ENCODE measurements at places on chromosomes 3 and 15.

GRCh38 chr3:72768481-72768880, 79.8 kb downstream of the SHQ1 start:
- DNase-seq = no peak

GRCh38 chr3:69273896-69274295, 112.0 kb downstream of the FRMD4B start:
- DNase-seq = no peak

DNA sequence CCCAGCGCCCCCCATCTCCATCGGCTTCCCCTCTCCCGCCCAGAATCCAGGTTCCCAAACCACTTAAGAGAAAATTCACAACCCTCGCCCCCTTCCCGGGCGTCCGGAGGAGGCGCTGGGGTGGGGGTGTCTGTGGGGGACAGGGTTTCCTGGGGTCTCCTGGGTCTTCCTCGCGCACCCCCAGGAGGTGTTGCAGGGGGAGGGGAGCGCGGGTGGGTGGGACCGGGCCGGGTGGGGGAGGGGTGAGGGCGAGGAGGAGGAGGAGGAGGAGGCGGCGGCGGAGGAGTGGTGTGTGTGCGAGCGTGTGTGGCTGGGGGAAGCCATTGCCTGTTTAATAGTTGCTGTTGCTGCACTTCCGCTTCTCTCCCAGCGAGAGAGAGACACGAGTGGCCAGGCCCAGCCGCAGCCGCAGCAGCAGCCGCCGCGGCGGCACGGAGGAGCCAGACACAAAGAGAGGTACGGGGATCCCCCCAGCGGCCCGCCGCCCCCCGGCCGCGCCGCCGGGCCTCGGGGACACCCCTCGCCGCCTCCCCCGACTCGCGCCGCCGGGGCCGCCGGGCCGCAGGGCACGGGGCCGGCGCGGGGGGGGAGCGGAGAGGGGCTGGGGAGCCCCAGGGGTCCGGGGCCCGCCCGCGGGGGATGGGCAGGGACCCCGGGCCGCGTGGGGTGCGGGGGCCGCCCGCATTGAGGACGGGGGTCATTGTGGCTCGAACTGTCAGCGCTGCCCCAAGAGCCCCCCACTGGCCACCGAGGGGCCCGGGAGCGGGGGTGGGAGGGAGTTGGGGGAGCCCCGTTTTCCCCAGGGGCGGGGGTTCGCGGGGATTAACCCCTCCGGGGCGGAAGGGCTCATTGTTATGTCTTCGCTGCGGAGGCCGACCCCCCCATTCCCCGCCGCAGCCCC, at the start of gene UBE2E1:
TSS of gene UBE2E1 (plus strand) at position 323 of the 901 bp plus-strand sequence. CDS start 1,315 bp downstream, outside the sequence.
- DNase-seq = peak; percentile 71

DNA sequence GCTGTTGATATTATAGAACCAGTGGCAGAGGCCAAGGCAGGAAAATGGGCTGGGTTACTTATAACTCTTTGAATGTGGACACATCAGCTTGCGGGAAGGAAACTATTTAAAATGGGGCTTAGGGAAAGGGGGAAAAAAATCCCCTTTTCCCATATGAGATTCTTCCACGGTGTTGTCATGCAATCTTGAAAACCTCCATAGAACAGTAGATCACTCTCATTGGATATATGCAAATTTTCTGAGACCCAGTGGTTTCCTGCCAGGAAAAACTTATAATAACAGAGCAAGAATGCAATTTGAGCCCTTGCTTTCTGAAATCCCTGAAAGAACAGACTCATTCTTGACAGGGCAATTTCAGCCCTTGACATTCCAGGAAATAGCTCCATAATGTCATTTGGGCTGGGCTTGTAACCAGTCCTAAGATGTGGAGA, 31.1 kb downstream of the TMEM212 start:
- DNase-seq = no peak

- DNase-seq = no peak
Observed at GRCh38 chr3:59440285-59441028, 390.6 kb upstream of the CFAP20DC start.

- DNase-seq = no peak
Observed at GRCh38 chr3:182327196-182327681, 466.1 kb upstream of the ATP11B start.

DNA sequence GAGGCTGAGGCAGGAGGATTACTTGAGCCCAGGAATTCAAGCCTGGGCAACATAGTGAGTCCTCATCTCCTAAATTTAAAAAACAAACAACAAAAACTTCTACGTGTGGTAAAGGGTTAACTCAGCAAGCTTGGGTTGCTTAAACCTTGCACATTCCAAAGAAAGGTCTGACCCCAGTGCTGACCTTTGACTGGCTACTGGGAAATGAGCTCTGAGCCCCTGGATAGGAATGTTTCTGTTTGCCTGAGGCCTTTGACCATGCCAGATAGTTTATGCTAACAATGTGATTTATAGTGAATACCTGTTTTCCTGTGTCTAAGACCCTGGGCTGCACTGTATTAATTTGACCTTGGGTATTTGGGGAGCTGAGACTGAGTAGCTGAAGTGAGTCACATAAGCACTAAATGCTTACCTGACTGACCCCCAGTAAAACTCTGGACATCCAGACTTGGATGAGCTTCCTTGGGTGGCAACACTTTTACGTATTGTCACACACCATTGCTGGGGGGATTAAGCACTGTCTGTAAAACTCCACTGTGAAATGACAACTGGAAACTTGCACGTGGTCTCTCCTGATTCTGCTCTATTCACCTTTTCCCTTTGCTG, 20.7 kb downstream of the TCAIM start:
- no peak for DNase-seq

DNA sequence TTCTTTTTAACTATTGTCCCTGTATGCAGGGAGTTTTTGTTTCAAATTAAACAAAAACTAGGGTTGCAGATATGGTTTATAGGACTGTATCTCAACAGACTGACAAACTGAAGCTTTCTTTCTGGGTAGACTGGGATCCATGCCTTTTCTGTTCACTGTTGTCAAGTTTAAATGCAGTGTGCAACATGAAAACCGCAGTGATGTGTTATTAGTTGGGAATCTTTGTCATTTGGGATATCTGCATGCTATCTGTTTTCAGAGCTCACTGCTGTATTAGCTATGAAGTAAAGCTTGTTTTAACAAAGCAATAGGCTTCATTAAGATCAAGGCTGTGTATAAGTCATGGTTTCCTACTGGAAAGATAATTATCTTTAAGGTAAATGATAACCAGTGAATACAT, 21.4 kb upstream of the MCF2L2 start:
- DNase-seq = no peak

DNA sequence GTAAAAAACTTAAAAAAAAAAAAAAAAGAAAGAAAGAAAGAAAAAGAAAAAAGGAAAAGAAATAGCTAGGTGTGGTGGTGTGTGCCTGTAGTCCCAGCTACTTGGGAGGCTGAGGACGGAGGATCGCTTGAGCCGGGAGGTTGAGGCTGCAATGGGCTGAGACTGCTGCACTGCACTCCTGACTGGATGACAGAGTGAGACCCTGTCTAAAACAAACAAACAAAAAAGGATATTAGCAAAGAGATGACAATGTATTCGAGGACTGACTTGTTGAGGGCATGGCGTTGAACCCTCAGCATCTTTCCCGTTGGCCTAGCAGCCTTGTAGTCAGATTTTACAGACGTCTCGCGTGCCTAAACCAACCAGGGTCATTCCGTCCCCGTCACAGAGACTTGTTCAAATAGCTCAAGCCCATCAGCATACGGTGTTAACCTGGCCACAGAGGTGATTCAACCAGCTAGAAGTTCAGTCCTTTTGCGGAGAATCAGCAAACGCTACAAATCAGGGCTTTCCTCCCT, 528 bp upstream of the NIT2 start:
- no peak for DNase-seq

DNA sequence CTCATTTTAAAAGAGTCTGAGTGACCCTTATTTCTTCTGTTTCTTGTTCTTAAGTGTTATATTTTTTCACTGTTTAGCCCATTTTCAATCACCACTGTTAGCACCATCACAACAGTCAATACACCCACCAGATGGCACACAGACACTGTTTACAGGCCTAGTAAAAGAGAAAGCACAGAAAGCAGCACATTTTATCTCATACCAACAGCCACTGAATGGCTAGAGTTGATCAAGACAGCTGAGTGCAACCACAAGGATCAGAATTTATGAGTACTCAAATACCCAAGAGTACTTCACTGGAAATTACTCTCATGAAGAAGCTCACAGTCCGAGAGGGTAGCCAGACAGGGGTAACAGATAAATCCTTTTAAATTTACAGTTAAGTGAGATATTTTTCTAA, 127.0 kb downstream of the TFDP2 start:
- no peak for DNase-seq

DNA sequence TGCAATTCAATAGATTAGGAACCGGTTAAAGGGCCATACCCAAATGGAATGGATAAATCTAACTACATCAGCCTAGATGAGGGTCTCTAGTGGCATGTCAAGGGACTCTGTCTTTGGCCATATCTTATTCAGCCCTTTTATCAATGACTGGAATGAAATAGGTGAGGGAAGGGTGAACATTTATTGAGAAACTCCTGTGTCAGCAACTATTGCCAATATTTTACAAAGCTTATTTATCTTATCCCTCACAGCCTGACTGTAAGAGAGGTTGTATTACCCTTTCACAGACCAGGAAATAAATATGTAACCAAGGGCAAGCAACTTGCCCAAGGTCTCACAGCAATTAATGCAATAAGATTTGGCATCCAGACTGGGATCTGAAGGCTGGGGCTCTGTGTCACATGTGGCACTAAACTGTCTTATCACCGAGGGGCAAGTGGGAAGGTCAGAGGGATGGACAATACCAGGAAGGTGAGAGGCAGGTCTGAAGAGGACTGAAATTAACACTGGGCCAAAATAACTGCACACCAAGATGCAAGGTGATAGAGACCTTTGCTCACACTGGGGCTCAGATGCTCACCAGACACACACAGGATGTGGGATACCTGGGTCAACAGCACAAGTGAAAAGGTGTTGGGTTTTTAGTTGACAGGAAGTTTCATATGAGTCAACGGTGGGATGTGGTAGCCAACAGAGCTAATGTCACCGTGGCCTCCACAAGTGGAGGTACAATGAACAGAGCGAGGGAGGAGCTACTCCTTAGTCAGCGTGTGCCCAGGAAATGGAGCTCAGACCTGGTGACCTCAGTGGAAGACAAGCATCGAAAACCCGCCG, 261.3 kb downstream of the RPLP1 start:
- peak; percentile 76 for DNase-seq

- no peak for DNase-seq
Observed at GRCh38 chr15:39488961-39489360, 91.9 kb upstream of the THBS1 start.

GRCh38 chr3:159787178-159787574, 201.5 kb upstream of the IL12A start:
- no peak for DNase-seq

GRCh38 chr15:61421938-61422337, 192.8 kb upstream of the RORA start:
- no peak for DNase-seq

- no peak for DNase-seq
Observed at GRCh38 chr15:39434163-39434562, 146.7 kb upstream of the THBS1 start.

GRCh38 chr3:115918900-115919299, 295.6 kb downstream of the GAP43 start:
- no peak for DNase-seq

GRCh38 chr3:50126287-50127211, 28.6 kb upstream of the SEMA3F start:
- no peak for DNase-seq

GRCh38 chr3:43854916-43855315, 164.2 kb downstream of the ABHD5 start:
- no peak for DNase-seq

- no peak for DNase-seq
Observed at GRCh38 chr3:108823227-108823626, 641 bp downstream of the TRAT1 start.

DNA sequence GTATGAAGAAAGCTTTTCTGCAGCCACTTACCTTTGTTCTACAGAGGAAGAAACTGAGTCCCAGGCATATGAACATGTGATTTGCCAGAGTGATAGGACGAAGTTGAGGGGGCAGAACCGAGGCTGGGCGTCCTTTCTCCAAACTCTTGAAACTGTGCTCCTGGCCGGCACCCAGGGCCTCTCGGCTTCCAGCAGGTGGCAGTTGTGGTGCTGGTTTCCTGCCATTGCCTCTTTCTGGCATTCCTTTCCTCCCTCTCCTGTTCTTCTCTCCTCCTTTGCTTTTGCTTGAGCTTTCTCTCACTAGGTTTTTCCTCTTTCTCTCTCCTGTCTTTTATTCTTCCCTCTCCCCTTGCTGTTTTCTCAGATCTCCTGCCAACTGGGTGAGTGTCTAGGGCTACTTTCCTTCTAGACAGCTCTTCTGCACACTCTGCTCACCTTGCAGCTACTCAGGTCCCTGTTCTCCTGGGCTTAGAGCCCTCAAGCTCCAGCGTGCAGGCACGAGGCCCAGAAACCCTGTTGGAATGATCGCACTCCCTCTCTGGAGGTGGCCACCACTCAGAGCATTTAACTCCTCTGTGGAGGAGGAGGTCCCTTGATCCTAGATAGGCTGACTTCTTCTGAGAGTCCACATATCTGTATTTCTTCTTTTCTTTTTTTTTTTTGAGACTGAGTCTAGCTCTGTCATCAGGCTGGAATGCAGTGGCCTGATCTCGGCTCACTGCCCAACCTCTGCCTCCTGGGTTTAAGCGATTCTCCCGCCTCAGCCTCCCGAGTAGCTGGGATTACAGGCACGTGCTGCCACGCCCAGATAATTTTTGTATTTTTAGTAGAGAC, 26.2 kb downstream of the TRAK1 start:
- no peak for DNase-seq

DNA sequence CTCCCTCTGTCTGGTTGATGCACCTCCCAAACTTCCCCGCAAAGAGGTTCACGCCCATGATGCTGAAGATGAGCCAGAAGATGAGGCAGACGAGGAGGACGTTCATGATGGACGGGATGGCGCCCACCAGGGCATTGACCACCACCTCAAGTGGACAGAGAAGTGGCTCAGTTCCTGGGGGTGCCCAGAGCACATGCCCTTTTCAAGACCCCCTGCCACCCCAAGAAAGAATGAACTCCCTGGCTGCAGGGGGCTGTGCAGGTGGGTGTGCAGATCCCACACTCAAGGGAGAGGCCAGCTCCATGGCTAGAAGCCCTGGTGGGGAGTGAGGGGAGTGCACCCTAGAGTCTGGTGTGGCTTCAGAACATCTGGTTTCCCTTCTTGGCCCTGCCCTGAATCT, 64.1 kb downstream of the EXOG start:
- DNase-seq = no peak

DNA sequence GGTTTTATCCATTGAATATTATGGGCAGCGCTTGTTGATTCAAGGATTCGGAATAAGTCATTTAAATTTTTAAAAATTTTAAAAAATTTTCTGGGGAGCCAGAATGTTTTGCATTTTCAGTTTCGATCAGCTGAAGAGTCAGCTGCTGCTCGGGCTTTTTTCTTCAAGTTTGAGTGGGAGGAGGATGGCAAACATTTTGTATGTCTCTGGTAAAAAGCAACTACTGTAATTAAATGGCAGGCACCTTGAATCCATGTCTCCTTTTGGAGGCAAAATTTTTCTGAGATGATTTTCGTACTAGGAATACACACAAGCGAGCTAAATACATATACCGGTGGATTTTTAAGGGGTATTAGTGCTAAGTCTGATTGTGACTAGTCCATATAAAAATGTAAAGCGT, 612 bp downstream of the C3orf38 start:
- DNase-seq = peak; percentile 22

GRCh38 chr3:104388619-104389018, 978.1 kb upstream of the ALCAM start:
- no peak for DNase-seq

GRCh38 chr15:58549785-58550074, 117.9 kb downstream of the LIPC start:
- DNase-seq = no peak

- DNase-seq = peak; percentile 58
Observed at GRCh38 chr3:31288641-31289100, 244.1 kb upstream of the STT3B start.

Measured in stimulated activated CD4-positive, alpha-beta T cell treated with anti-CD3 and anti-CD28 coated beads, Interleukin-15, amount 100 ng/mL, for 24 hours (primary cell).